Forelimb muscle (tissue), 1 donor: ENCODE measurements at places on chromosomes 1 and 21.

- DNase-seq, result no peak
Measured at GRCh38 chr1:79899914-79900313, 893.4 kb upstream of the ADGRL4 start.

- DNase-seq, result no peak
Measured at GRCh38 chr1:219324629-219325367, 151.1 kb downstream of the LYPLAL1 start.

GRCh38 chr1:94926126-94926914 is 590 bp downstream of the CNN3 start:
- no peak for DNase-seq

DNA sequence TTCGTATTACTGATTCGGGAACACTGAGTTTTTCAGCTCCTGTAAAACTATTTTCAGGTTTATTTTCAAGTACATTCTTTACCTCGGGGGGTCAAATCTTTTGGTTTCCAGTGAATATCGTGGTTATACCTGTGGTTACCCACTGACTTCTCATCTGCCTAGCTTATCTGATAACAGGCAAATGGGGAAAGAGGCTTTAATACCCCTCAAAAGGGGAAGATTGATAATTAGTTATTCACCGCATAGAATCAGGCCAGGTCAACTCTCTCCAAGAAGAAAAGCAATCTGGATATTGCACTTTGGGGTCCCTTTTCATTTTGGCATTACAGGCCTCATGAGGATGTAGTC is 23.0 kb downstream of the RUNX1 start:
- no peak for DNase-seq

DNA sequence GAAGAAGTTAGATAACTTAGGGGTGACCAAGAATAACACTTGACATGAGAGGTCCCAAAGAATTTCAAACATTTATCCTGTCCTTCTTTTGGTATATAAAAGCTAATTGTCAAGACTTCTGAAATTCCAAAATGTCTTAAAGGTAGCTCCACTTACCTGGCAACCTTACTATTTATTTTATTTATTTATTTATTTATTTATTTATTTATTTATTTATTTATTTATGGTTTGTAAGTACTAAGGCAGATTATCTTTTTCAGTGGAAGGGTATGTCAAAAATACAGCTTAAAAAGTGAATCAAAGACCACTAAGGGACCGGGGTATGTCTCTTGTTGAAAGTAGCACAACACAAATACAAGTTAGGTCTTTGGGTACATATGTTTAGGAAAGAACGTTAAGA is 620.8 kb upstream of the B3GALT2 start:
- no peak for DNase-seq

- DNase-seq, result no peak
Measured at GRCh38 chr1:51281807-51282206, 45.7 kb downstream of the RNF11 start.

GRCh38 chr1:8419172-8419571 is 101.3 kb downstream of the SLC45A1 start:
- no peak for DNase-seq

GRCh38 chr1:230725256-230726012 is 11.5 kb upstream of the AGT start:
- DNase-seq, result no peak

DNA sequence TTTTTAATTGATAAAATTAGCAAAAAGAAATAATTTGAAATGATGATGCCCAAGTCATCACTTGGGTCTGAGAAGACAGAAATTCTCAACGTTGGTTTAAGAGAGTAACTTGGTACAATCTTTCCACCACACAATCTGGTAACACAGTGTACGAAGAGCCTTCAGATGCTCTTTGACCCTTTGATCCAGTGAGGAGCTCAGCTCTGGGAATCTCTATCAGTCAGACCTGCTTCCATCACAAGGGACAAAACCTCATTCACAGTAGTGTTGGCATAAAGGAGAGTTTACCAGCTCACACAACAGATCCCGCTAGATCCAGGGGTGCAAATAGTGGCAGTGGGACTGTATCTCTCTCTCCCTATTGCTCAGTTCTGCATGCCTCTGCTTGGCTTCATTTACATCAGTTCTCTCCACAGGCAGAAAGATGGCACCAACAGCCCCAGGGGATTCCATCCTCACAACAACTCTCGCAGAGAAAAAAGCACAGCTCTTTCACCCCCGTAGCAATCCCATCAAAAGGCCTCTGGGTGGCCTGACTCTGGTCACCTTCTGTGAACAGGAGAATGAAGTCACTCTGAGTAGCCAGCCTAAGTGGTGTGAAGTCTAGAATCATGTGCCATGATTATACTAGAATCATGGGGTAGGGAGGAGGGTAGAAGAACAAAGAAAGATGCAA is 119.7 kb downstream of the ZNF281 start:
- DNase-seq, result no peak

DNA sequence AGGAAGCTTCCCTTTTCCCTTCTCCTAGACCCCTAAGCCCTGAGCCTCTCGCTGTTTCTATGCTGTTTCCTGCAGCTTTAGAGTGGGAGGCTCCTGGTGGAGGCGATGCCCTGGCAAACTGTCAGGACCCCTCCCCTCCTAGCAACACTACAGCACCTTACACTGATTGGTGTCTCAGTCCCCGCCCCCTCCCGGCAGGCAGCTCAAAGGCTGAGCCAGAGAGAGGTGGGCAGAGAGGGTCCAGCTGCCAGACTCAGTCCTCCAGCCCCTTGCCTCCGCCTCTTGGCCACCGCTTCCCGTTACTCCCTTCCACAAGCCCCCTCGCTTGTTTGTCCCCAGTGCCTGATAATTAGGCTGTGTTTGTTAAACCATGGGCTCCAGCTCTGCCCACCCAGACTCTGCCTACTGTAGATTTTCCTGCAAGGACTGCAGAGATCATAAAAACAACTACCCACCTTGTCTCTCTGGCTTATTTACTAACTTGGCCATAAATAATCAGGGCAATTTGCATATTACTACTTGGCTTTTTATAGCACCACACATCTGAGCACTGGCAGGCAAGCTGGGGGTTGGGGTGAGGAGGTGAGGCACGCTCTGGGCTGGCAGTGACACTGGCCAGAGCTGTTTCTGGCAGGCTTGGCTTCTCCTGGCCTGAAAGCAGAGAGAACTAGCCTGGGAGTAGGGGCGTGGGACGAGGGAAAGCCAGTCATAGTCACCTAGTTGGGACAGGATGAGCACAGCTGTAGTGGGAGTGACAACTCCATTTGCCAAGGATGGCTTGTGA is 107.5 kb downstream of the CSMD2 start:
- DNase-seq, result no peak

- DNase-seq, result no peak
Measured at GRCh38 chr1:219576931-219577730, 35.8 kb downstream of the ZC3H11B start.

DNA sequence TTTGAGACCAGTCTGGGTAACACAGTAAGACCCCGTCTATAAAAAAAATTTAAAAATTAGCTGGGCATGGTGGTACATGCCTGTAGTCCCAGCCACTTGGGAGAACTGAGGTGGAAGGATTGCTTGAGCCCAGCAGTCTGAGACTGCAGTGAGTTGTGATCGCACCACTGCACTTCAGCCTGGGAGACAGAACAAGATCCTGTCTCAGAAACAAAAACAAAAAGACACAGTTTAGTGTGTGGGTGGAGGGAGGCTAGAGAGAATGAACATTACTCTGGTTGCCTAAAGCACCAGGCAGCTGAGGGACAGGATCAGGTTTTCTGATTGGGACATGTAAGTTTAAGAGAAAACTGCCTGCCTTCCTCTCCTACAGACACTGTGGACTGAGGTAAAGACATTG is 42.3 kb downstream of the VAMP4 start:
- no peak for DNase-seq

GRCh38 chr1:84985365-84985764 is 11.5 kb downstream of the MCOLN2 start:
- no peak for DNase-seq

GRCh38 chr1:40495315-40495903 is 13.2 kb upstream of the EXO5 start:
- DNase-seq, result no peak

DNA sequence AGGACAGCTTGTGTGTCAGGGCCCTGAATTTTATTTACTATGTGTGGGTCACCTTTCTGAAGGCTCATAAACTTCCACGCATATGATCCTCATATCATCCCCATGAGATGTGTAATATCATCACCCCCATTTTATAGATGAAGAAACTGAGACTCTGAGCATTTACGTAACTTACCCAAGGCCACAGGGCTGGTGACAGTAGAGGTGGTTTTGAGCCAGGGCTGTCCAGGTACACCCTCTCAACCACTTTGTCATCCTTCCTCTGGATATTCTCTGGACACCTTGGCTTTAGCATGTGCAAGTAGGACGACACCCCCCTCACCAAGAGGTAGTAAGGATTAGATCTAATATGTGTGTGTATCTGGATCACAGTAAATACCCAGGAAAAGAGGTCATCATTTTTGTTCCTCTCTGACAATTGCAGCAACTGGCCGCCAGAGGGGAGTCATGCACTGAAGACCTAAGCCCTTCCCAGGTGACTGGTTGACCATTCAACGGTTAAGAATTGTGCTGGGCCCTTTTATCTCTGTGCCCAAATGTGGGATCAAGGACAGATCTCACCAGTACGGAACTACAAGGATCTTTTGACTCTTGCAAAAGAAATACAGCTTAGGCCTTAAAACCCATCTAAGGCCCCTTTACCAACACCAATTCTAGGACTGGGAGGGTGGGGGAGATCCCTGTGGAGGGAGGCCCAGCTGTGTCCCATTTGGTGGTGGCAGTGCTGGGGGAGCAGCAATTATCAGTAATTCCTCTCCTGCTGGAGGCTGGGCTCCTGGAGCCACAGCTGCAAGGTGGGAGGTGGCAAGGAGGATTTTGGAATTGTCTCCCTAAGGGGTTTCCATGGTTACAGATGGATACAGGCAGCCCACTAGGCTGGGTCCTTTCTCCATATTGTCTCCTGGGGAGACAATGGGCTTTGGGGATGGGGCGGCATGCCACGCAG is 13.7 kb upstream of the E2F2 start:
- DNase-seq, result no peak

GRCh38 chr1:38371505-38371844 is 324.9 kb upstream of the POU3F1 start:
- no peak for DNase-seq

GRCh38 chr1:209388358-209388757 is 195.2 kb upstream of the CAMK1G start:
- no peak for DNase-seq

DNA sequence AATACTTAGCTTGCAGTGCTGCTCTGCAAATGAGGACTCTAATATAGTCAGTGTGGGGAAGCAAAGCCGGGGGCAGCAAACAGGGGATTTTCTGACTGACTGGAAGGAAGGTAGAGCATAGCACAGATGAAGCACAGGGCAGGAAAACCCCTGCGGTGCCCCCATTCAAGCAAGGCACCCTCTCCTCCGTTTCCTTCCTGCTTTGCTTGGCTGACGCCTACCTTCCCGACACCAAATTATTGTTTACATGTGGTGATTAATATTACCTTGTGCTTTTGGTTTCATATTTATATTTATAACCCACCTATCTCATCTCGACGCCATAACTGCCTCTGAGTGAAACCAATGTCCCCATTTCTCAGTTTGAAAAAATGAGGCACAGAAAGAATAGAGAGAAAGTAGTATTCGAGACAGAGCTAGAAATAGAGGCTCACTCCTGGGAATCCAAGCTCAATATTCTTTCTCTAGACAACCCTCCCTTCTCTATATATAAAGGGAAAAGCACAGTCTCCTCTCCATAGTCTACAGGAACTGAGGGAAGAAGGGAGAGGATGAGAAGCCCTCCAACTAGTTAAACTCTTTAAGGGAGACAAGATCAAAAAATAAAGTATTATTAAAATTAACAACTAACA is 41.3 kb downstream of the PIK3C2B start:
- no peak for DNase-seq

GRCh38 chr1:237166593-237167101 is 124.7 kb downstream of the RYR2 start:
- DNase-seq, result no peak

DNA sequence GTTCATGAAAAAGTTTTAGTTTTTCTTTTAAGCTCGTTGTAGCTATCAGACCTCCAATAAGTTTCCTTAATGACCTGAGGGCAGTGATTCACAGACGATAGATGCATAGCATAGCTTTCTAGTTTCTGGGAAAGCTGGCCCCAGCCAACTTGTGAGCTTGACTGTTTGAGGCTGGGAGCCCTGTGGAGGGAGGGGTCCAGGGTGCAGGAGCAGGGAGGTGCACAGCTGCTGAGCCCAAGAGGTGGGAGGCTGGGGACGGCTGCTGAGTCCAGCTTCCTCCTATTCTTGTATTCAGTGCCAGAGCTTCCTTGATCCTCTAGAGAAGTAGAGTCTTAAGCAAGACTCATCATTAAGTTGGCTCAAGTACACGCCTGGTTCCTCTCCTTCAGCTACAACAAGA is 11.0 kb upstream of the AVPR1B start:
- no peak for DNase-seq

DNA sequence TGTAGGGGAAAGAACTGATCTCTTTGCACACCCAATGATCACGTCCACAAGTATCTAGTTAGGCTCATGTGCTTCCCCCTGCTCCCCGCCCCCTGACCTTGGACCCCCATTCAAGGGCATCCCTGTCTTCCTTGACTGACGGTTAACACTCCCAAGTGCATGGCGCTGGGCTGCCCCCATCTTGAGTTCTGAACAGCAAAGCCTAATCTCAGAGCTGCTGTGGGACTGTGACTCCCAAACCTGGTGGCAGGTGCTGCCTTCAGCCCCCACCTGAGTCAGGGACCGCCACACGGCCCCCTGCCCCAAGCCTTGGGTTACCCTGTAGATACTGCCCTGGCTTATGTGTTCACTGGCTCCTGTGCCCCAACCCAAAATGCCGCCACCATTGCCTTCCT is 925 bp downstream of the TNNI1 start:
- no peak for DNase-seq

DNA sequence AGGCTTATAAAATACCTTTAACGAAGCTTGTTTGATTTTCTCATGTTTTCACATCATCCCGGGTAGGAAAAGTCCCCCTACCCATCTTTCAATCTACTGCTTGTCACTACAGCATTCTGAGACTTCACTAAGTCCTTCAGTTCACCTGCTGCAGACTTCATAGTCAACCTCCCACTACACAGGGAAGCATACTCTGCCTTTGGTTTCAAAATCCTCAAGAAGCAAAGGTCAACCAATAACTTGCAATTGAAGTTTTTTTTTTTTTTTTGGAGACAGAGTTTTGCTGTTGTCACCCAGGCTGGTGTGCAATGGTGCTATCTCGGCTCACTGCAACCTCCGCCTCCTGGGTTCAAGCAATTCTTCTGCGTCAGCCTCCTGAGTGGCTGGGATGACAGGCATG is 4.7 kb upstream of the PTPN22 start:
- no peak for DNase-seq

DNA sequence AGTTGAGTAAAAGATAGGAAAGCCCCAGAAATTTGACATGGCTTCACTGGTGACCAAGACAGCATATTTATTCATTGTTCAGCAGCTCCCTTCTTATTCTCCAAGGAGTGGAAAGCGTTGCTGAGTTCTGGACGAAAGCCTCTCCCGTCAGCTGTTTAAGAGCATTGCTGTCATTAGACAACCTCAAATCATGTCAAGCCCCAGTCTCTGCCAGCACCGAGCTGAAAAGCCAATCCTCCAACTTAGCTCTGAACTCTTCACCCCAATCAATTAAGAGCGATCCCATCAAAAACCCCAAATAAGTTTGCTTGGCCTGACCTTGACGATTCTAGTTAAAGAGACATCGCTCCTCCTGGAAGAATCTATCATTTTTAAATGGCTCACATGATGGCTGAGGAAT is 110.8 kb downstream of the PLPP3 start:
- DNase-seq, result peak; percentile 50
